ENCODE measurements at places on chromosomes 1 and 21.

GRCh38 chr21:36902793-36903192 is 63.7 kb downstream of the HLCS start:
- peak; percentile 12 for DNase-seq

- no peak for DNase-seq
Measured at GRCh38 chr1:223198628-223198965, 55.5 kb upstream of the TLR5 start.

GRCh38 chr1:26388791-26389445 is 16.4 kb upstream of the ZNF683 start:
- no peak for DNase-seq

DNA sequence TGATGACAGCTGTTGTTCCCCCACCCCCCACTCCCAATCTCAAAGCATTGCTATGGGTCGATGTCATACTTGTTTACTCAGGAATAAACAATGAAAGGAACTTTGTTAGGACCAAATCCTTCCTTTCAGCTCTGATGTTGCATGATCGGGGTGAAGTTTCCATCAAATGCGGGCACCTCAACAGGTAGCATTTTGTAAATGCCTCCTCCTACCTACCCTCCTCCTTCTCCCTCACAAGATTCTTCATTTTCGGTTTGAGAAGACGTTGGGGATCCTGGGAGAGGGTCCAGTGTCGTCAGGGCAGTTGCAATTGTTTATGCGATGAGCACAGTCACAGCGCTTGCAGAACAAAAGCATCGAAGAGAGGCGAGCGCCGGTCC is 758 bp upstream of the HUNK start:
- DNase-seq: no peak

DNA sequence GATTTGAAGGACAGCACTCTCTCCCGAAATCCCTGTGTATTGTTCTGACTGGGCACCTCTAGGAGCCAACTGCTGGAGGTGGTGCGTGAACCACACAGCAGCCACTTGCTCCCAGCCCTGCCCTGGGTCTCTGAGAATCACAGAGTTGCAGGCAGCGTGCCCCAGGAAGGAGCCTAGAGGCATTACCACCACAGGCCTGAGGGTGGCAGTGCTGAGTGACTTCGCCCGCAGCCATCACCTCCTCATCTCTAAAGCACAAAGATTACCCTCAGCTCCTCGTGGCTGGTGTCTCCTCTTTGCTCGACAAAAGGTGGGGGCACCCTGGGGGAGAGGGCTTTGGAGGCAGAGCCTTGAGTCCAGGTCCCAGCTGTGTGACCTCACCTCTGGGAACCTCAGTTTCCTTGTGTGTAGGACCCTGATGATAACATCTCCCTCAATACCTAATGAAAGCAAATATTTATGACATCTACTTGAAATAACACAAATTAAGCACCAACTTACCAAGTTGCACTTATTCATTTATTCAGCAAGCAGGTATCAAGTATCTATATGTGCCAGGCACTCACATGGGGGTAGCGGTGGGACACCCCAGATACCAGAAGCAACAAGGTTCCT is 86.3 kb downstream of the VWA5B1 start:
- peak; percentile 7 for DNase-seq

GRCh38 chr21:41011098-41011731 is 156.7 kb upstream of the BACE2 start:
- no peak for DNase-seq

DNA sequence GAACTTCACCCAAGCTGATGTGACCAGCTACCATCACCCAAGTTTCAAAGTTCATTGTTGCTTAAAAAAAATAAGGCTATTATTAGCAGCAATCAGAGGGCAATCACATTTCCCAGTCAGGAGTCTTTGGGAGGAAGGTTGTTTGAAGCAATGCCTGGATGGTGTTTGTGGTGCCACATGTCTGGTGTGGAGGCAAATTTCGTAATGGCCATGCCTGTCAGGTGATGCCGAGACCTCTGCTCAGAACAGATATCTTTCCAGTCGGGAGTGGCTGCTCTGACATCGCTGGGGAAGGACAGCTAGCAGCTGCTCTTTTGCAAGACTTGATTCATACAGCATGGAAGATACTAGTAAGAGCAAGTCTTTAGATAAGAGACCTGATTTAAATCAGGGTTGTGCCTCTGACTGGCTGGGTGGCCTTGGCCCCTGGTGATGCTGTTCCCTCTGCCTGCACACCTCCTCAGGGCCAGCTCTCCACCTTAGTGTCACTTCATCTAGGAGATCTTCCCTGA is 187.8 kb upstream of the JUN start:
- DNase-seq: no peak

DNA sequence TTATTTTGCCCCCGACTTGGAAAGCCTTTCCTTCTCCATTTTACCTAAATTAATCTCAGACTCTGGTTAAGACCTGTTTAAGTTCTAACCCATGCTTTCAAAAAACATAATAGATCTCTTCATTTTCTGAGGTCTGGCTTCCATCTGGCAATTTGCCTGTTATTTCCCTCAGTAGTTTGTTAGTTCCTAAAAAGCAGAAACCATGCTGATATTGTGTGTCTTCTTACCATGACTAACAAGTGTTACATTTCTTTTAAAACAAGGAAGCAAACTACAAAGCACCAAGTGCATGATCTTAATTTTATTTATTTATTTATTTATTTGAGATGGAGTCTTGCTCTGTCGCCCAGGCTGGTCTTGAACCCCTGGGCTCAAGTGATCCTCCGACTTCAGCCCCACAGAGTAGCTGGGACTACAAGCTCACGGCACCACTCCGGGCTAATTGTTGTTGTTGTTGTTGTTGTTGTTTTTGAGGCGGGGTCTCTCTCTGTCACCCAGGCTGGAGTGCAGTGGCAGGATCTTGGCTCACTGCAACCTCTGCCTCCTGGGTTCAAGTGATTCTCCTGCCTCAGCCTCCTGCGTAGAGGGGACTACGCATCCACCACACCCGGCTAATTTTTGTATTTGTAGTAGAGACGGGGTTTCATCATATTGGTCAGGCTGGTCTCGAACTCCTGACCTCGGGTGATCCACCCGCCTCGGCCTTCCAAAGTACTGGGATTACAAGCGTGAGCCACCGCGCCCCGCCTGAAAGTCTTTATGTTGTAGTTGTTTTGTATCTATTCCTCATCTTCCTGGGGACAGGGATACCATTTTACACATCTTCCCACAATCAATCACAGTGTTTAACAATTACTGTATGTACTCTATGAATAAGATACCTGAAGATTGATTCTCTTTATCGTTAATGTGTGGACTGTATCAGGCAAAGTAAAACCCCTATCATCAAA is 1.3 kb upstream of the PATJ start:
- DNase-seq: no peak

DNA sequence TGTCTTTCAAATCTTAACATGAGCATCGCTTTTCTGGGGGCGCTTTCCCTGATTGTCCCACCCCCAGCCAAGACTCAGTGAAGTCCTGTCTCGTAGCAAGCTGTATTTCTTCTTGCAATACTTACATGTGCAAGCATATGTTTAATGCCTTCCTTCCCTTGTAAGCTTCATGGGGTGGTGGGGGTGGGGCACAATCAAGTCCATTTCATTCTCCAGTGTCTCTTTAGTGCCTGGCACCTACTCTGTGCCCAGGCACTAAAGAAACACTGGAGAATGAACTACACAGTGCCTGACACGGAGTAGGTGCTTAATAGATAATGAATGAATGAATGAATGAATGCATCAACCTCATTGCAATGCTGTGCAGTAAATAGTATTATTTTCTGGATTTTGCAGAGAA is 143.1 kb downstream of the PLPP3 start:
- no peak for DNase-seq

DNA sequence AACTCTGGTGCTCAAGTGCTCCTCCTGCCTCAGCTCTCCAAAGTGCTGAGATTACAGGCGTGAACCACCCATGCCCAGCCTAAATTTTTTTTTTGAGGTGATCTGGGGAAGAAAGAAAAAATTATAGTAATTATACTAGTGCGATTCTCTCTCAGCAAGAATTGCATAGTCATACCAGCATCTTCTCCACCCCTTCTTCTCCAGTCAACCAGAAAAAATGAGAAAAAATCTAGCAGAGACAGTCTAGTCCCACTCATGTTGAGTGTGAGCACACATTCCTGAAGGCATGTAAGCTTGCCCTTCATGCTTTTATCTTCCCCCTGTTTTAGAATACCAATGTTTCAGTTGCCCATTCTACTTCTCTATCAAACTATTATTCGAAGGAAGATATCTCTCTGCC is 207.6 kb downstream of the S1PR1 start:
- DNase-seq: no peak

- no peak for DNase-seq
Measured at GRCh38 chr1:42279055-42279454, 56.0 kb downstream of the FOXJ3 start.

GRCh38 chr1:156826630-156827029 is 10.0 kb upstream of the SH2D2A start:
- DNase-seq: peak; percentile 10

DNA sequence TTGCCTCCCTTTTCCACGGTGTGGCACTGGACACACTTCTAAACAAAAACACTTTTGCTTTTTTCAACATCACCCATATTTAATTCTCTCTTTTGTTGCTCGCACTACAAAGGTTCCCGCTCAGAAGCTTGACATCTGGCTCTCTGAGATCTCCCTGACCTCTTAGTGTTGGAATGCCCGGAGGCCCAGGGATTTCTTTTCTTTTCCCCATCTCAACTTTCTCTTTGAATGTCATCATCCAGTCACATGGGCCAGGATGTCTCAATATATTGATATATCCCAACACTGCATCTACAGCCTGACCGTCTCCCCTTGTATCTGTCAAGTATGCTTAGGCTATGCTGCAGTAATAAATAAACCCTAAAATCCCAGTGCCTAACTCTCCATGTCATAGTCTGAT is 54.3 kb upstream of the DESI2 start:
- no peak for DNase-seq

DNA sequence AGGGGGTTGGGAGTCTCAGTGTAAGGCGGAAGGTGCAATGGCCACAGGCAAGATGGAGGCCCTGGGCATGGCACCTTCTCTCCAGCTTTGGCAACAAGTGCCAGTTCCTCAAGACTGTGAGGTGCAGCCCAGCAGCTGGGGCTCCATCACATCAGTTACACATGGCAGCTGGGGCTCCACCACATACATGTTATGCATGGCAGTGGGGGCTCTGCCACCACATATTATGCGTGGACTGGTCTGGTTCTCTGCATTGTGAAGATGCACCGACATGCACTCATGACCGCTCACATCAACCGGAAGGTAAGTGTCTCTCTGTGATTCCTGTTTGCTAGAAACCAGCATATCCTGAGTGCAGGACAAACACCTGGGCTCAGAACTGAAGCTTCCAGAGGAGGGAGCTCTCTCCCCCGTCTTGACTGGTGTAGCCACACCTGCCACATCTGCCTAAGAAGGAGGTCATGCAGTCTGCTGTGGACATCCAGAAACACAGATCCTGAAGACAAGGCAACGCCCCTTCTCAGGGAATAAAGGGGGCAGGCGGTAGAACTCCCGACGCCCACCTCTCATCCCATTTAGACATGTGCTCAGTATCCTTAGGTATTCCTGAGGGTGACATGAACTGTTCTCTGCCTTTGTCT is 104.1 kb upstream of the TMPRSS2 start:
- DNase-seq: peak; percentile 12

- DNase-seq: no peak
Measured at GRCh38 chr1:42877380-42877779, 31.0 kb downstream of the ZNF691 start.

GRCh38 chr21:37146320-37147235 is 73.5 kb downstream of the TTC3 start:
- no peak for DNase-seq

GRCh38 chr21:15521644-15522001 is 208.2 kb upstream of the USP25 start:
- DNase-seq: no peak

GRCh38 chr1:60503266-60503925 is 429.8 kb upstream of the C1orf87 start:
- no peak for DNase-seq

- DNase-seq: no peak
Measured at GRCh38 chr1:201507360-201507675, 395 bp upstream of the CSRP1 start.

- no peak for DNase-seq
Measured at GRCh38 chr1:145786271-145786670, 37.6 kb downstream of the RNF115 start.

- no peak for DNase-seq
Measured at GRCh38 chr1:219621047-219621786, 8.3 kb upstream of the ZC3H11B start.

DNA sequence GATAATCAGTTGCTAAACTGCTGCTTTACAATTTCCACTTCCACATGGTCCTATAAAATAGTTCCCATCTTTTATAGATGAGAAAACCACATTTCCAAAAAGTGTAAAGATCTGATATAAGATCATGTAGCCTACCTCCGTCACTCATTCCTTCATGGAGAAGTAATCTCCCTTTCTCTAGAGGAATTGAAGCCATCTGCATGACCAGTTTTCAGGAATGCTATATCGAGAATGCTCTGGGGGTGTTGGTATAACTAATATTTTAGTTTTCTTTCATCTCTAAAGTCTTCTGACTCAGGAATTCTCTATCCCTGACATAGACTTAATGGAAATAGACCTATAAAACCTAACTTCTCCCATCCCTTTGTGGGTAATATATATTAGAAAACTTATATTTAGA is 173.0 kb upstream of the UBE2U start:
- peak; percentile 78 for DNase-seq

DNA sequence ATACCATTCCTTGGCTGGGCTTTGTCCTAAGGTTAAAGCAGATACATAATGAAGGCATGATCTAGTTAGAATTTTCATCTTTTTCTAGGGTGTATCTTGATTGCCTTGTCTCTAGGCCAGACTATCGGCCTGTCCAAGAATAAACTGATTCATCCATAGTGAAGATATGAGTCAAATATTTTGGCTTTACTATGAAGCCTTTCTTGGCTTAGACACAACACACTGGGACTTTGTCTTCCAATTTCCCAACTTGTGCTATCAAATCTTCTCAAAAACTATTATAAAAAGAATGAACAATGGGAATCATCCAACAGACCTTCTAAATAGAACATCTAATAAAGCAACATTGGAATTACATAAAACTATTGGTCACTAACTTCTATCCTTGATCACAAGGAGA is 64.8 kb downstream of the WARS2 start:
- DNase-seq: no peak

GRCh38 chr21:37408464-37409193 is 42.1 kb downstream of the DYRK1A start:
- DNase-seq: no peak

- DNase-seq: no peak
Measured at GRCh38 chr1:198417039-198417438, 123.4 kb downstream of the ATP6V1G3 start.

GRCh38 chr1:147622731-147623130 is 47.6 kb downstream of the ACP6 start:
- peak; percentile 39 for DNase-seq

DNA sequence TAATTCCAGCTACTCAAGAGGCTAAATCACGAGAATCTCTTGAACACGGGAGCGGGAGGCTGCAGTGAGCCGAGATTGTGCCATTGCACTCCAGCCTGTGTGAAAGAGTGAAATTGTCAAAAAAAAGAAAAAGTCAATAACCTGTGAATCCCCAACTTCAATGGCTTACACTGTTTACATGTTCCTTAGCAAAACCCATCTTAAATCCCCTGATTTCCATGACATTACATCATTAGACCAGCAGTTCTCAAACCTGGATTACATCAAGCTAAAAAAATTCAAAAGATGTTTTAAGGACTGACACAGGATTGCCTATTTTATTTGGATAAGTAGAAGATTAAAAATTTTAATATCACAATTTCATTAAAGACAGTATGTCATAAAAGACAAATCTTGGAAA is 12.4 kb downstream of the GPBP1L1 start:
- no peak for DNase-seq

- DNase-seq: no peak
Measured at GRCh38 chr1:44988531-44989156, 2.2 kb upstream of the EIF2B3 start.

- DNase-seq: no peak
Measured at GRCh38 chr1:101967871-101968270, 28.9 kb downstream of the OLFM3 start.

Data from kidney glomerular epithelial cell (primary cell).